Heart right ventricle (tissue), 16 donors: ENCODE measurements at places on chromosomes 12 and 14. TPM values are rescaled to one million over a fixed set of nuclear protein-coding genes. Genes with fewer than 3 reads are reported as not detected.

The TAS2R30 gene
- not detected for polyA plus RNA-seq

DNA sequence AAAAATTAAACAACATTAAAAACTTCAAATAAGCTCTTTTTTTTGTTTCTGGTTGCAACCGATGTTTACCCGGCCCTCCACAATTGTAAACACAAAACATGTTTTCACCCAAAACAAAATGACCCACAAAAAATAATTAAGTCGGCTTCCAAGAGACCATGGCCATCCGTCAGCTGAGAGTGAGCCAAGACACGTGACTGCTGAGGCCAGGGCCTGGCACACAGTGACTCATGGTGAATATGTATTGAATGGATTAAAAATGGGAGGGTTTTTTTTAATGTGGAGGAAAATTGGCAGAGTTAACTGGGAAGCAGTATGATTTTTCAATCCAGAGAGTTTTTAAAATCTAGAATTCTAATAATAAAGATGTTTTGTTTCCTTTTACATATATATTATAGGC, 13.8 kb upstream of the CPNE8 start:
- no peak for DNase-seq

GRCh38 chr14:91946622-91947474, 646 bp downstream of the FBLN5 start:
- peak; percentile 31 for DNase-seq

DNA sequence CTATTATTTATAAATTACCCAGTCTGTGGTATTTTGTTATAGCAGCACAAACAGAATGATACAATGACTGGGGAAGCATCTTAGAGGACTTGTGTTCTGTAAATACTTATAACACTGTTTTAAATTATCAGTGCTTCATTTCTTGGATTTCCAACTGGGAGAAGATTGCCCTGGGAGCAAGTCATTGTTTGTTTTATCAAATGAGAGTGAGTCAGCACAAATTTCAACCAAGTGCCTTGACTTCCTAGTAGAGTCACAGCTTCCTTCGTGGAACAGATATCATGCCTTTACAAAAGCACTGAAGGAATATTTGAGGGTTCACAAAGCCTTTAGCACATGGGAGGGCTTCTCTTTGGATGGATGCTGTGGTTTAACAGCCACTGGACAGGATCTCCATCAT, 234.1 kb downstream of the KTN1 start:
- no peak for DNase-seq
